A172 (cell line): ENCODE measurements at places on chromosomes 4 and X. TPM values are rescaled to one million over a fixed set of nuclear protein-coding genes. Genes with fewer than 3 reads are reported as not detected.

GRCh38 chr4:150268444-150268843 is 190.2 kb downstream of the DCLK2 start:
- DNase-seq: no peak

EVC2 gene
- not detected in 2 replicates for total RNA-seq

GRCh38 chr4:26145212-26145611 is 175.6 kb upstream of the RBPJ start:
- no peak for DNase-seq

GRCh38 chr4:141389649-141390048 is 169.0 kb downstream of the ZNF330 start:
- DNase-seq: no peak

GRCh38 chrX:40066700-40067099 is 31.1 kb downstream of the BCOR start:
- no peak for DNase-seq

KCNIP4 gene
- total RNA-seq: not detected in 2 replicates

GRCh38 chrX:43313035-43313434 is 343.1 kb upstream of the MAOA start:
- no peak for DNase-seq
